ENCODE measurements at places on chromosomes 11 and 22.

GRCh38 chr11:123116486-123116885, 54.5 kb upstream of the HSPA8 start:
- no peak for DNase-seq

GRCh38 chr11:132140056-132140455, 769.6 kb downstream of the NTM start:
- DNase-seq = no peak

DNA sequence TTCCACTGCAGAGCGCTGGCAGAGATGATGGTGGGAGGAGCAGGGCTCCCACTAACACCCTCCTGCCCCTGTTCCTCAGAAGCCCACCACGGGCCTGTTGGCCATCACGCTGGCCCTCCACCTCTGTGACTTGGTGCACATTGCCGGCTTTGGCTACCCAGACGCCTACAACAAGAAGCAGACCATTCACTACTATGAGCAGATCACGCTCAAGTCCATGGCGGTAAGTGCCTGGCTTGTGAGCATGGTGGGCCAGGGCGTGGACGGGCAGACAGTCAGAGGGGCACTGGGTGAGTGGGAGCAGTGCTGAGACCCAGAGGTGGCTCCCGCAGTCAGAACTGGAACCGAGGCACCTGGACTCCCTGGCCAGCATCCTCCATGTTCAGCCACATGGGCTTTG, 57.9 kb downstream of the ST3GAL4 start:
- no peak for DNase-seq

DNA sequence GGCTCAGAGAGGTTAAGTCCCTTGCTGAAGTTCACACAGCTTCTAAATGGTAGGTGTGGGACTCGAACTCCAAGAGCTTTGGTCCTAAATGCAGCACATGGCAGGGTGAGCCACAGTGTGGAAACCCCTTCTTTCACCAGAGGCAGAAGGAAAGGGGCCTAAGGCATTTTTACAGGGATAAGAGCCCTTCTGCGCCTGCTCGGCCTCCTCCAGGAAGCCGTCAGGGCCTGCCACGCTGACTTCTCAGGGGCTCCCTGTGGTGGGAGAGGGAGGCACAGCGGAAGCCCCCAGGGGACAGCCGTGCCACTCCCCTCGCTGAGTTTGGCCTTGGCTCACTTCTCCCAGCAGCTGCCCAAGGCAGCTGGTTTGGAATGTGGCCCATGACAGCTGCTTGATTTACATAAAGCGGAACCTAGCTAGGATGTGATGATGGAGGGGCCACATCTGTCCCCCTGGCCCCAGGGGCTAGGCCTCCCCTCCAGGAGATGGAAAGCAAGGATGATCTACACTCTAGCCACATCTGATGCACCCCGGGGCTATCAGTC, 35.4 kb downstream of the CD82 start:
- DNase-seq = no peak

All from esophagus squamous epithelium (tissue), 5 donors.